ENCODE measurements at places on chromosomes 5 and 9.

GRCh38 chr9:92680166-92681119 lies 10.5 kb upstream of the IPPK start:
- DNase-seq: no peak

- DNase-seq: no peak
Observed at GRCh38 chr5:143720689-143721088, 91.3 kb upstream of the HMHB1 start.

DNA sequence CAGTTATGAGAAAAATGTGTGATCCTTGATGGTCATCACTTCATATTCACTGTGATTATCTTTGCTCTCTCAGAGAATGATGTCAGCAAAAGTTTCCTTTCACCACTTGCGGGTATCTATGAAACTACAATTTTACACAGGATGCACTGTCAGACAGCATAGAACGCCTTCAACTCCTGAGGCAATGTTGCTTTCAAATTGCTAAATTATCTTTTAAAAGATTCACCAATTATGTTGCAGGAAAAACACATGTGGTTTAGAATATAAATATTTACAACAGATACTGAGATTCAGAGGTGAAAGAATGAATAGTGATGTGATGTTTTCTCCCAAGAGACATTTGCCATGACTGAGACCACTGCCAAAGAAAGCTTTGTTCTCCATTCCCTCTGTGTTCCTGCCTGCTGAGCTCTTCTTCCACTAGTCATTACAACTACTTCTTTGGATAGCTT lies 879.8 kb upstream of the DMAC1 start:
- no peak for DNase-seq

DNA sequence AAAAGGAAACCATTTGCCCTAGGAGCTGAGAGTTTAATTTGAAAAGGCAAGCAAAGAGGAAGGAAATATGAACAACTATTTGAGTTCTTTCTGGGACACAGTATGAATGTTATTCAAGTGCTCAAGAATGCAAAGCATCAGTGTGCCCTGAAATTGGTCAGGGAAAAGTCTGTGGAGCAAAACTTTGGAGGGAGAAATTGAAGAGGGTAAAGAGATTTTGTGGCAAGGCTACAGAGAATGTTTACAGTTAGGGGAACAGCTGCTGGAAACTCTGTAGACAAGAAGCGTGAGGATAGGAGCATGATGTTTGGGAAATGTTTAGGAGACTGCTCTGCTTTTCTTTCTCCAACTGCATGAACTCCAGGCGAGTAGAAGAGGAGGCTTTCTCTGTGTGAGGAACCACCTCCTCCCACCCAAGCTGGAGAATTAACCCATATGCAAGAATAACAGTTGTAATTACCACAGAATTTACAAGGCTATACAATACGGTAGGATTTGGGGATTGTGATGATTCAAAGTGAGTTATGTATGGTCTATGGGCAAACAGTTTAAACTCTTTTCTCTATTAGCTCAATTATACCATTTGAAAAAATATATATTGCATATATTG lies 75.4 kb upstream of the IL7R start:
- DNase-seq: no peak

DNA sequence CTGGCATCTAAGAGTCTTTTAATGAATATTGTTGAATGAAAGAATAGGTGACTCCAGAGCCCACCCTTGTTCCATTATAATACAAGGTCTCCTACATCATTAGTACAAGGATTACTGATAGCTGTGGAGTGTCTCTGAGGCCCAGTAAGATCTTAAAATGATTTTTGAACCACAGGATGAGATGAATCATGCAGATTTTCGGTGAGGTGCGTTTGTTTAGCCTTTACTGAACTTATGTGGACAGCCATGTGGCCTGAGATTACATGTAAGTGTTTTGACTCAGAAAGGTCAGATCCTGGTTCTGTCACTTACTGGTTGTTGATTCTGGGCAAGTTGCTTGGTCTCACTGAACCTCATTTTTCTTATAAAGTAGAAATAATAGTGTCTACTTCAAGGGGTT lies 21.6 kb downstream of the NFX1 start:
- no peak for DNase-seq

- no peak for DNase-seq
Observed at GRCh38 chr9:20224756-20225155, 397.5 kb downstream of the MLLT3 start.

DNA sequence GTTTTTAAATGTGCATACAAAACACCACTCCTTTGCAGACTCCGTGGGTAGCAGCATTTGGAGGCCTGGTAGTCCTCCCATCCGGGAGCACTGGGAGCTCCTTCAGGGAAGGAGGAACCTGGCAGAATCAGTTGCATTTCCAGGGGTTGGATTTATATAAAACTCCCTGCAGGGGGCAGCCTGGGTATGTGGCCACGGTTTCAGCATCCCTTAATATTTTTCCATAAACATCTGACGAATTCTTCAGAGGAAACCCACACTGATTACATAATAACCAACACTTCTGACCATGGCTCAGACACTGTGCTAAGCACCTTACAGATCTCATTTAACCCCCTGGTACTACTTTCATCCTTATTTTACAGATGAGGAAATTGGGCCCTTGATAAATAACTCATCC lies 6.1 kb upstream of the AFAP1L1 start:
- no peak for DNase-seq

DNA sequence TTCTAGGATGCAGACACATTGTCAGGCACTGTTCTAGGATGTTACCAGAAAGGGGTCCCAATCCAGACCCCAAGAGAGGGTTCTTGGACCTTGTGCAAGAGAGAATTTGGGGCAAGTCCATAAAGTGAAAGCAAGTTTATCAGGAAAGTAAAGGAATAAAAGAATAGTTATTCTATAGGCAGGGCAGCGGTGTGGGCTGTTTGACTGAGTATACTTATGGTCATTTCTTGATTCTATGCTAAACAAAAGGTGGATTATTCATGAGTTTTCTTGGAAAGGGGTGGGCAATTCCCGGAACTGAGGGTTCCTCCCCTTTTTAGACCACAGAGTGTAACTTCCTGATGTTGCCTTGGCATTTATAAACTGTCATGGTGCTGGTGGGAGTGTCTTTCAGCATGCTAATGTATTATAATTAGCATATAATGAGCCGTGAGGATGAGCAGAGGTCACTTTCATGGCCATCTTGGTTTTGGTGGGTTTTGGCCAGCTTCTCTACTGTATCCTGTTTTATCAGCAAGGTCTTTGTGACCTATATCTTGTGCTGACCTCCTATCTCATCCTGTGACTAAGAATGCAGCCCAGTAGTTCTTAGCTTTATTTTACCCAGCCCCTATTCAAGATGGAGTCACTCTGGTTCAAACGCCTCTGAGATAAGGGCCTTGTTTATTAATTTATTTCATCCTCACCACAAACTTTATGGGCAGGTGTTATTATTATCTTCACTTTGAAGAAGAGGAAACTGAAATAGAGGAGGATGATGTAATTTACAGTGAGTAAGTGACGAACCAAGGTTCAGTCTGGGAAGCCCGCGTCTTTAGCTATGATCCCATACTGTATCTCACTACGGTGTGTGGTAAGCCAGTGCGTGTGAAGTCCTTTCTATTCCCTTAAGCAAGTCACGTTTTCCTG lies 186.0 kb upstream of the KLF4 start:
- no peak for DNase-seq

DNA sequence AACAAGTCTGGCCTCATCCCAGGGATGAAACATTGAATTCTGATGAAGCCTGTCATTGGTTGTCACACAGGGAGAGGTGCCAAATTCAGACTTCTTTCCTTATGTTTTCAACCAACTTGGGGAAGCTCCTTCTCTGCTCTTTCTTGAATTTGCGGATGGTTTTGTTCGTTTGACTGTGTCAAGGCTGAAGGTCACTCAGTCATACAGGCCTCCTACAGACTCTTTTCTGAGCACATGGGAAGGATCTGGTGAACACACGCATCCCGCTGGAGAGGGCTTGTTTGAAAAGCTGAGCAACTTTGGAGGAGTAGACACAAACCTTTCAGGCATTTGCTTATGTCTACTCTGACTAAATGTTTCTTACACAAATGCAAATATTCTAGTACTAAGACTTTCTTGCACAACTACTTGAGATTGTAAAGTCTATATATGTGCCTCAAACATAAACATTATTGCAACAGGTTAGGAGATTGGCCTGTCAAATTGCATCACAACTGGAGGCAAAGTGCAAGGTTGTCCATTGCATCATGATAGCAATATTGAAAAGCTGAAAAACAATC lies 151.5 kb upstream of the NR3C1 start:
- DNase-seq: no peak

GRCh38 chr9:89701221-89701798 lies 96.5 kb downstream of the GADD45G start:
- peak; percentile 7 for DNase-seq

GRCh38 chr5:73820326-73820725 lies 194.3 kb downstream of the ARHGEF28 start:
- no peak for DNase-seq

DNA sequence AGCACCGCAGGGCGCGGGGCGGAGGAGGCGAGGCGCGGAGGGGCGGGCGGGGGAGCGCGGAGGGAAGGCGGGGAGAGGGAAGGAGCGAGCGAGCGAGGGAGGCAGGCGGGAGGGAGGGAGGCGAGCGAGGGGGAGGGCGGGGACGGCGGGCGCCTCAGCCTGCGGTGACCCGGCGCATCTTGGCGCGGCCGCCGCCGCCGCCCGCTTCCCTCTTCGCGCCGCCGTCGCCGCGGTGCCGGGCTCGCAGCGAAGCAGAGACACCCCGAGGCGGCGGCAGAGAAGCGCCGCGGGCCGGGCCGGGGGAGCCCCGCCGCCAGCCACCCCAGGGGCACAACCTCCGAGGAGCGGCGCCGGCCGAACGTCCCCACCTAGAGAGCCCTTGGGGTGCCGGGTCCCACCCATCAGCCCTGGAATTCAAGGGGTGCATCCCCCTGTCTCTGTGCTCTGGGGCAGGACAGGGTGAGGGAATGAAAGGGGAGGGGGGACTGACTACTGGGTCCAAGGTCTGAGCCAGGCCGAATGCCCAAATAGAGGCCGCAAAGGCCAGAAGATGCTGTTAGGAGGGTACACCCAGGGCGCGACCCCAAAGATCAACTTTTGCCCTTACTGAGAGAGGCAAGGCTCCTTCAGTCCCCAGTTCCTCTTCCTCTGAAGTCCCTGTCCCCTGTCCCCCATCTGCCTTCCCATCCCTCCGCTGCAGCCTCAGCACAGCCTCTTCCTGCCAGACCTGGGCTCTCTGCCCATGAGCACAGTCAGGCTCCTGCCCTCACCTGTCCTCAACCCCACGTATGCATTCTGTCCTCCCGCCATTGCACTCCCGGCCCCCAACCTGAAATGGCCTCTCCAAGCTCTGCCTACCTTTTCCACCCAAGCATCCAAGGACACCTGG lies at the start of gene ADAMTS2:
Gene ADAMTS2, minus strand, starts transcription at position 29 of the 889 bp plus-strand sequence. CDS start 133 bp downstream, outside the sequence.
- no peak for DNase-seq

- DNase-seq: no peak
Observed at GRCh38 chr5:59327191-59327980, 566.1 kb downstream of the PDE4D start.

GRCh38 chr9:116797276-116797675 lies 110.2 kb downstream of the TRIM32 start:
- no peak for DNase-seq

DNA sequence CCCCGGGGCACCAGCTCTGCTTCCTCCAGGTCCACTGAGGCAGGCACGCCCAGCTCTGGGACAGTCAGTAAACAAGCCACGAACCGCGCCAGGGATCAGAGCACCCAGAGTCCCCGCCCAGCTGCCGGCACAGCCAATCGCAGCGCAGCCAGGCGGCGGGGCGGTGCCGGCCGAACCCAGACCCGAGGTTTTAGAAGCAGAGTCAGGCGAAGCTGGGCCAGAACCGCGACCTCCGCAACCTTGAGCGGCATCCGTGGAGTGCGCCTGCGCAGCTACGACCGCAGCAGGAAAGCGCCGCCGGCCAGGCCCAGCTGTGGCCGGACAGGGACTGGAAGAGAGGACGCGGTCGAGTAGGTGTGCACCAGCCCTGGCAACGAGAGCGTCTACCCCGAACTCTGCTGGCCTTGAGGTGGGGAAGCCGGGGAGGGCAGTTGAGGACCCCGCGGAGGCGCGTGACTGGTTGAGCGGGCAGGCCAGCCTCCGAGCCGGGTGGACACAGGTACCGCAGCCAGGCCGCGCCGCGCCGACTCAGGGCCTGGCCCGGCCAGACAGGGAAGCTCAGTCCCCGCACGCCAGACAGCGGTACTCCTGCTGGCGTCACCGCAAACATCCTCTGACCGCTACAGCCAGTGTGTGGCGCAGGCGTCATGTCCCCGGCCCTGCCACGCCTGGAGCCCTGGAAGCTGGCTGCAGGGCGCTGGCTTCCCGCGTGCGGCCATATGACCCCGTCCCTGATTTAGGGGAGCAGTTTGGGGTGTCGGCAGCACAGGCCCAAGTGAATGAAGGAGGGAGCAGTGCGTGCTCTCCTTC lies at the start of gene CTSL:
Gene CTSL, plus strand, starts transcription at position 220 of the 810 bp plus-strand sequence. CDS start 1,485 bp downstream, outside the sequence.
- no peak for DNase-seq

DNA sequence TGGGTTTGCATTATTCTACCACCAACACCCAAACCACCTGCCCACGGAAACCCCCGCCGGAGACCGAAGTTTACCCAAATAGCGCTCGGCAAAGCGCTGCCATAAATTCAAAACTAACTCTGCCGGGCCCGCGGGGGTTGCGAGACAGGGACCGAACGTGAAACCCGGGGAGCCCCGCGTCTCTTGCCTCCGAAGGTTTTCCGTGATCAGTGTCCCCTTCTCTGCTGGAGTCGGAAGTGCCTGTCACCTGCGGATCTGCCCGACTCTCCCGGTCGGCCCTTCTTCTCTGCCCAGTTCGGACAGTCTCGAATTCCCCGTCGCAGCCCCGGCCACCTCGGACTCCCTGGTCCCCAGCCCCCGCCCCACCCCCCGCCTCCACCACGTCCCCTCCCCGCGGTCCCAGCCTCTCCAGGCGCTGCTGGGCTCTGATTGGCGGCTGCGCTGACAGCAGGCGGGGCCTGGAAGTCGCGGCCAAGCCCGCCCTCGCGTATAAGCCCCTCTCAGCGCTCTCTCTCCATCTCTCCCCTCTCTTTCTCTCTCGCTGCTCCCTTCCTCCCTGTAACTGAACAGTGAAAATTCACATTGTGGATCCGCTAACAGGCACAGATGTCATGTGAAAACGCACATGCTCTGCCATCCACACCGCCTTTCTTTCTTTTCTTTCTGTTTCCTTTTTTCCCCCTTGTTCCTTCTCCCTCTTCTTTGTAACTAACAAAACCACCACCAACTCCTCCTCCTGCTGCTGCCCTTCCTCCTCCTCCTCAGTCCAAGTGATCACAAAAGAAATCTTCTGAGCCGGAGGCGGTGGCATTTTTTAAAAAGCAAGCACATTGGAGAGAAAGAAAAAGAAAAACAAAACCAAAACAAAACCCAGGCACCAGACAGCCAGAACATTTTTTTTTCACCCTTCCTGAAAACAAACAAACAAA lies at the start of gene RORB:
Gene RORB, plus strand, starts transcription at position 517 of the 929 bp plus-strand sequence. CDS start 642 bp downstream, outside the sequence.
- no peak for DNase-seq

- no peak for DNase-seq
Observed at GRCh38 chr5:14202462-14202861, 59.3 kb downstream of the TRIO start.

- no peak for DNase-seq
Observed at GRCh38 chr5:2453781-2454180, 297.7 kb downstream of the IRX2 start.

- DNase-seq: no peak
Observed at GRCh38 chr5:144436007-144436406, 265.3 kb downstream of the KCTD16 start.

- no peak for DNase-seq
Observed at GRCh38 chr9:95669253-95669652, 152.5 kb upstream of the PTCH1 start.

- no peak for DNase-seq
Observed at GRCh38 chr5:107893642-107894041, 222.9 kb upstream of the EFNA5 start.

GRCh38 chr5:124865066-124865465 lies 118.6 kb upstream of the ZNF608 start:
- no peak for DNase-seq

Data from OCI-LY7 (cell line).